ENCODE measurements at places on chromosomes 7 and 10. TPM values are rescaled to one million over a fixed set of nuclear protein-coding genes. Genes with fewer than 3 reads are reported as not detected.

- no peak for DNase-seq
Observed at GRCh38 chr7:74627661-74628411, 29.7 kb upstream of the GTF2I start.

DNA sequence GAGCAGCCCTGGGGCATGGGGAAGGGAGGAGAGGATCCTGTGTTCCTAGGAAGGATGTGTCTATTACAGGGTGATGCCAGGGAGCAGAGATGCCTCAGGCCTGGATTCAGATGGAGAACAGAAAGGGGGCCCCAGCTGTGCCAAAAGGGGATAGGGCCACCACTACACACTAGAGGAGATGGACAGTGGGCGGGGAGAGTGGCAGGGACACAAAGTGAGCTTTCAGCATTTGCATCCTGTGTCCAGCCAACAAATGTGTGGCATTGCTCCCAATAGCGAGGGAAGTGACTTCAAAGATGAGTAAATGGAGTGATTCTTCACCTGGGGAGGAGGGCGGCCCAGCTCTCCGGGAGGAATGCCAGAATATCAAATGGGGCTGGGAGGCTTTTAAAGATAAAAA is 64.9 kb upstream of the WAPL start:
- DNase-seq: no peak

- no peak for DNase-seq
Observed at GRCh38 chr10:78263521-78263988, 229.9 kb downstream of the RPS24 start.

GRCh38 chr10:104103956-104104355 is 18.0 kb upstream of the SFR1 start:
- DNase-seq: no peak

DNA sequence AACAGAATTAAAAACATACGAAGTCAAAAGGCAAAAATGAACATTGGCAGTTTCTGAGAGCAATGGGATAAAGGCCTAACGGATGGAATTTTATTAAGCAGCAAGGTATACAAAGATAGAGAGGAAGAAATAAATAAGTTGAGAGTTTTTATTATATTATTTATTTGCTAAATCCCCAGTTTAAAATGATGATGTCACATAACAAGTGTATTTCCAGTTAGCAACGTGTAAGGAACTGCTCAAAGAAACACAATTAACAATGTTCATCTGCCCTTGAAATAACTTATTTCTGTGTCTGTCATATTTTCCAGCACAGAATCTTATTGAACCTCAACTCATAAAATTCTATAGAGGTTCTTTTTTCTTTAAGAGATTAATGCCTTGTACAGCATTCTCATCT is 108.6 kb upstream of the TMEM106B start:
- DNase-seq: no peak

POLR3A gene
- total RNA-seq: 20.6 TPM
